Brain microvascular endothelial cell (primary cell): ENCODE measurements at places on chromosomes 3 and 15.

DNA sequence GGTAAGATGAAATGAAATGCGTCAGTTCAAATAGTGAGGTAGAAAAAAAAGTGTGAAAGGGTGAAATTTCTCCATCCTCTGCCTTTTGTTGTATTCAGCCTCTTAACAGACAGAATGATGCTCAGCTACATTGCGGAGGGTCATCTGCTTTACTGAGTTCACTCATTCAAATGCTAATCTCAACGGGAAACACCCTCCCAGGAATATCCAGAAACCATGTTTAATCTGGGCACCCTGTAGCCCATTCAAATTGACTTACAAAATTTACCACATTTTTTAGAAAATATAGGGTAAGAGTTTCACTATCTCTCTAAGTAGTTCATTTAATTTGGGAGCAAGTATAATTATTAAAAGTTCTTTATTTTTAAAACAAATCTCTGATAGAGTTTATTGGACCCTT is 42.9 kb downstream of the C3orf38 start:
- DNase-seq, result no peak

- DNase-seq, result no peak
These were observed 117.3 kb downstream of the ADAMTS17 start for GRCh38 chr15:100224206-100225185.

DNA sequence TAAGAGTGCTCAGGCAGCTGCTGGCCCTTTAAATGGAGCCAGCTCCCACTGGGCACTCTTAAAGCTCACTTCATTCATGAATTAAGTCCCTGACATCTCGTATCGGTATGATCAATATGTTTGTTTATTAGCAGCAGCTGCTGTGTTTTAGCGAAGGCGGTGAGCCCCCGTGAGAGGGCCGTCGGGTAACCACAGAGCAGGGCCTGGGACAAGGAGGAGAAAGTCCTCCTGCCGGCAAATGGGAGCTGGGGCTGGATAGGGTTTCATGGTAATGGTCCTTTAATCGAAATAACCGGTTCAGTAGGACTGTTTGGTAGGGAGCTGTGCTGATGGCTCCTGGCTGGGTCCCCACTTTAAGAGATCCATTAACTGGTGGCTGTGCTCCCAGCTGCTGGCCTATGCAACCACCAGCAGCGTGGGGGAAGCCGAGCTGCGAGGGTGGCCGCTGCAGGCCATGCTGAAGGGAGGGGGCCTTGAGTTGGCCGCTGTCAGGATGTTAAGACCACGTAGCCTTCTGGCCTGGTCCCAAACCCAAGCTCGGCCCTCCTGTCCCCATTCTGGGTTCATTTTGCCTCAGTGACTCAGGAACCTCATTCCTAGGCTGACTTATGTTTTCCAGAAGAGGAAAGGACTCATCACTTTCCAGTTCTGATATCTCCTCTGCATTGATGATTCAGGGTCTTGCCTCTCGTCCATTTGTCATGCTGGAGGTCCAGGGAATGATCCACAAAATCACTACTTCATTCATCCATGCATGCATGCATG is 67.6 kb upstream of the NTRK3 start:
- no peak for DNase-seq

- no peak for DNase-seq
These were observed 3.0 kb downstream of the ISLR start for GRCh38 chr15:74176262-74177214.

- peak; percentile 43 for DNase-seq
These were observed 88.6 kb upstream of the GSK3B start for GRCh38 chr3:120182613-120183511.

DNA sequence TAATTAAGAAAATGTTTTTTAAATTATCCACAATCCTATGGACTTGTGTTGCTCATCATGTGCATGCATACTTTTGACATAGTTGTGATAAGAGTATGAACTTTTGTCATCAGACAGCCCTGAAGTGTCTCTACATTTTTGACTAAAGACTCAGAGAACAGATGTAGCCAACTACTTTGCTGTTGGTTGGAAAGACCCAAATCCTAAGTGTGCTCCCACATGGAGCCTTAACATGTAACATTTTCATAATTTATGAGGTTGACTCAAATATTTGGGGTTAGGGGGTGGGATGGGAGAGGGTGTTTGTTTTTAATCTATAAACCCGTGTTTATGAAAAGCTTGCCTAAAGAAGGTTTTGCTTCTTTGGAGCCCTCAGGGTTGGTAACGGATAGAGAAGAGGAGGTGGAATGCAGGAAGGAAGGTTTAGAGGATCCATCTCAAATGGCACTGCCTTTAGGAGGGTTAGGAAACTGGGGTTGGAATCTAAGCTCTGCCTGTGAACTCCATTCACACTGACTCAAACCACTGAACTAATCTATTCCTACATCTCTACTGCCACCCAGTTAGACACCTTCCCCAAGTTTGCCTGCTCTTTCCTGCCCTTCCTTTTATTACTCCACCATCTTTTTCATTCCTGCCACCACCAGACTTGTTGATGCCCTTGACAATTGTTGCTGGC is 3.7 kb downstream of the BOC start:
- no peak for DNase-seq

DNA sequence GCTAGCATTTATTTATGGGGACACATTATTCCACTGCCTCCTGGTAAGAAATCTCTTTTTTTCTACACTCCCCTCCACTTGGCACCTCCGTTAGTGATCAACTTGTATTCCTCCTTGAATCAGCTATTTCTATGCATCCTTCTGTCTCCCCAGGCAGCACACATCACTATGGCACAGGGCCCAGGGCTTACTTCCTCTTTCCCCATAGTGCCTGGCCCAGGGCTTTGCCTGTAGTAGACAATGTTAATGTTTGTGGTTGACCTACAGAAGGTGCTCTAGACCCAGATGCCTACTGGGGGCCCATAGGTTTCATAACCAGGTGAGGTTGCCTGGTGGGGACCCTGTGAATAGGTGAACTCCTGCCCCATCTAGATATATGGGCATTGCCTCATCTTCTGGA is 44.9 kb downstream of the EPHB1 start:
- no peak for DNase-seq

DNA sequence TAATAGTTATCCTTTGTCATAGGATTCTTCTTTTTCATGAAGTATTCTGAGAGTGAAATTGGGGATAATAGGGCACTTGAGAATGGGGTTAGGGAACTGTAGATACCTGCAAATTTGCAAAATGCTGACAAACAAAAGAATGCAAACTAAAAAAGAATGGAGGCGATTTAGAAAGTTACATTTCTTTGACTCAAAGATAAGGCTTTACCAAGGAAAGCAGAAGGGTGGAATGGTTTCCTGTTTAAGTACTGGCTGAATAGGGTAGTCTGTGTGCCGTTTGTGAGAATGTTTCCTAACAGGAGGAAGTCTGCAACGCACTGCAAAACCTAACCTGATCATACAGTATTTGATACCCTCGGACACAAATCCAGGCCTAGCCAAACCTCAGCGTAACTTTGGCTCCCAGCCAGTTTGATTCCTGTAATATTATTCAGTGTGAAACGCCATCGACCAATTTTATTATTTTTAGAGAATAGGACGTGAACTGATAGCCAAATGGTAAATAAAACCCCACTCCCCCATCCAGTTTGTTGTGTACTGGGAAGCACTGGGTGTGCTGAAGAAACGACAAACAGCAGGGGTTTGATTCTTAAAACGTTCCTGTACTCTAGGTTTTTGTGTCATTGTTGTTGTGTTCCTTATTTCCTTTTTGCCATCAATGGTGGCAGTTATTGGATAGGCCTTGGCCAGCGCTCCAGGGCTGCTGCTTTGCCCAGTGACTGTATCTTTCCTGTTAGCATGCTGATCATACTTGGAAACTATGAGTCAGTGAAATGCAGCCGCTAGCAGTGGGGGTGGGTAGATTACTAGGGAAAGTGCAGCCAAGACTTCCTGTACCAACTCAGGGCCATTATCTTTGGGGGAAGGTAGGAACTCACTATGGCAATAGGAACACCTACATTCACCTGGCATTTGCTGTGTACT is 148.0 kb upstream of the TBL1XR1 start:
- DNase-seq, result peak; percentile 96

DNA sequence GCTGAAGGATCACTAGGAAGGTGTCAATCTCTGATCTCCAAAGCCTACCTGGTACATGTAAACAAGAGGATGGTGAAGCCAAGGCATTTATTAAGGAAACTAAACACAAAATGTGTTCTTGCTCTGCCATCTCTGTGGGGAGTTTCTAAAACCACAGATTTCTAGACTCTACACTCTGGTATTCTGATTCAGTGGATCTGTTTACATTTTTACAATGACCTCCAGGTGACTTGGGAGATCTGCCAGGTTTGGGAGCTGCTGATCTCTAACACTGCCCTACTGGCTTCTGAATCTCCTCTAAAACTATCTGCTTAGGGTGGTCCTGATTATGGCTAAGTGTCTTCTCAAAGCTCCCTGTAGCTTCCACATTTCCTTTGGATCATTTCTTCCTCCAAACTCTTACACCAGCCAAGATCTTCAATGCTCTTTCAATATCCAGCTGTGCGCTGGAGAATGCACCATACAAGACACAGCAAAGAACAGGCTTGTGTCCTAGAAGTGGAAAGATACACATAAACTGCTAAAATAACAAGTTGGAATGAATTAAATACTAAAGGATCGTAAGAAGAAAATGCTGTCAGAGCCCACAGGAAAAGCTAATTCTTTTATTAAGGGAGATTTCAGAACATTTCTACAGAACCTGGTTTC is 72.7 kb downstream of the GREM1 start:
- no peak for DNase-seq

DNA sequence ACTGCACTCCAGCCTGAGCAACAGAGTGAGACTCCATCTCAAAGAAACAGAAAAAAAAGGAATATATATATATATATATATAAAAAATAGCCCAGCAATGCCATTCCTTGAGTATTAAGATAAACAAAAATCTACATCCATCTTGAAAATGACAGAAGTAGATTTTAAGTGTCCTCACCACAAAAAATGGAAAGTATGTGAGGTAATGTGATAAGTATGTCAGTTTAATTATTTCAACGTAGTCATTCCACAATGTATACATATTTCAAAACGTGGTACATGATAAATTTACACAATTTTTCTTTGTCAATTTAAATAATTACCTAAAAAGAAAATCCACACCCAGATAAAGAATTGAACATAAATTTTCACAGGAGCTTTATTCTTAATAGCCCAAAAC is 54.9 kb downstream of the HCN4 start:
- DNase-seq, result no peak
